ENCODE measurements at places on chromosomes 12 and 14.

DNA sequence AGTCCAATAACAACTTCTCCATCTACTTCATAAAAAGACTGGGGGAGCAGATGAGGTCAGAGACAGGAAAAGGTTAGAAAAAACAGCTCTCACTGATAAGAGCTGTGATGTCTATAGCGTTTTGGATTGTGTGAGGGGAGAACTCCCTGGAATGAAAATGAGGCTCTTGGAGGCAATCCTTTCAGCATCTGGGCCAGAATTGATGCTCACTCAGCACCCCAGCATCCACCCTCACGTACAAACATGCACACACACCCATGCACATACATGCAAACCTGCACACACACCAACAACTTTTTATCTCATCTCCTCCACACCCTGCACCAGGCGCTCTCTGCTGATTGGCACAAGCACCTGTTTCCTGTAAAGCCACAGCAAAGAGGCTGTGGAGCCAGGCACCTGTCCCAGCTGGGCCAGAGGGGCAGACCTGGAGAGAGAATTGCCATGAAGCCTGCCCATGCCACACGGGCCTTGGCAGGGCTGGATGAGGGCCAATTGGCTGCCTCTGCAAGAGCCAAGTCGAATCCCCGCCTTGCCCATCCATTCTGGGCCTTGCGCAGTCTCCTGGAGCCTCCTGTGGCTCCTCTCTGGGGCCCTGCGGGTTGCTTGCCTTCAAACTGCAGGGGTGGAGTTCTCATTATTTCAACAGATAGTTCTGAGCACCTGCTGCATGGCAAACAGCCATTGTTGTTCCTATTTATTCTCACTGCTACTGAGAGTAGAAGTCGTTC is 53.1 kb downstream of the SYNE3 start:
- peak; percentile 22 for DNase-seq

- DNase-seq = no peak
Measured at GRCh38 chr12:57489157-57489641, 1.3 kb downstream of the MARS1 start.

GRCh38 chr14:32980902-32981501 is 42.3 kb downstream of the NPAS3 start:
- no peak for DNase-seq

- no peak for DNase-seq
Measured at GRCh38 chr14:20388159-20388558, 25.1 kb downstream of the TEP1 start.

DNA sequence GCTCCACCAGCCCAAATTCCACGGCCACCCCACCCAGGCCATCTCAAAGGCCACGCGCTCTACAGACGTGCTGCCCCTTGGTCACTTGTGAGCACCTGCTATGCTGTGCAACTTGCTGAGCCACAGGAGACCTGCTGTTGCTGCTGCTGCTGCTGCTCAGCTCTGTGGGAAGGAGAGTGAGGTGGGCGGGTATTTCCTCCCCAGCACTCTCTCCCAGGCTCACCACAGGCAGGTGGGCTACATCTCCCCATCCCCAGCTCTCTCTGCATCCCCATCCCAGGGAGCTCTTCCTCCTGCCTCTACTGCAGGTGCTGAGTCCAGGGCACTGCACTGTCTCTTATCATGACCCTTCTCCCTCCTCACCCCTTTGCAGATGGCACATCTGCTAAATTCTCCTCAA is 306.9 kb downstream of the BCL11B start:
- no peak for DNase-seq

DNA sequence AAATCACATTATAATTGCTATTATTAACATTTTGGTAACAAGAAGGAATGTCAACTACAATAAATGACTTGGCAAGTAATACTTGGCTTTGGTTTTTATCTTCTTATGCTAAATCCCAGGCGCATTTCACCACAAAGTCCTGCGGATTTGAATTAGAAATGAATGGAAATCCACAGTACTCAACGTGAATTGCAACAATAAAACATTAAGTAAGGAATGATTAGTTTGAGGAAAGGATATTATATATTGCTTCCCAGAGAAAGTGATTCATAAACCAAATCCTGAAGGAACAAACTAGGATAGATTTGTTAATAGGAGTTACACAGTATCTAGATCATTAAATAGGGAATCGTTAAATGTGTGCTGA is 1089.7 kb downstream of the TRHDE start:
- DNase-seq = no peak

GRCh38 chr12:120139958-120140357 is 23.4 kb upstream of the RAB35 start:
- no peak for DNase-seq

GRCh38 chr14:35261774-35262173 is 30.4 kb upstream of the PSMA6 start:
- DNase-seq = no peak

GRCh38 chr14:100278702-100279101 is 27.5 kb downstream of the SLC25A29 start:
- DNase-seq = no peak

GRCh38 chr12:70427611-70428010 is 61.5 kb downstream of the KCNMB4 start:
- DNase-seq = no peak

DNA sequence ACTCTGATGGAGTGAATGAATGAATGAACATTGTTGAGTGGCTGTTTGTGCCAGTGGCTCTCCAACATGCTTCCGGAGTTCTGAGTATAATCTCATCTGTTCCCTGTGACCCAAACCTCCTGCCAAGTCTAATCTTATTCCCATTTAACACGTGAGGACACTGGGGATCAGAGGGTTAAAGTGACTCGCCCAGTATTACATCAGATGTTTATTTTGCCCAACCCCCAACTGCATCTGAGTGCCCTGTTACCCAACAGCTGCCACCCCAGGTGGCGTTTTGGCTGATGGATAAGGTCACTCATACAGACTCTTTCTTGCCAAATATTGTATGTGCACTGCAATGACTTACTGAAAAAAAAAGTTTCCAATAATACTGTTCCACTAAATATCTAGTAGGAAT is 210.9 kb downstream of the EXOC5 start:
- no peak for DNase-seq

GRCh38 chr14:22463763-22464173 is 125.3 kb downstream of the DAD1 start:
- no peak for DNase-seq

GRCh38 chr12:90816353-90817089 is 138.5 kb downstream of the CCER1 start:
- DNase-seq = no peak

- no peak for DNase-seq
Measured at GRCh38 chr14:101404426-101405170, 156.7 kb upstream of the DIO3 start.

- DNase-seq = no peak
Measured at GRCh38 chr14:39264558-39264957, 30.8 kb downstream of the MIA2 start.

GRCh38 chr12:43921666-43922337 is 85.9 kb downstream of the TMEM117 start:
- no peak for DNase-seq

DNA sequence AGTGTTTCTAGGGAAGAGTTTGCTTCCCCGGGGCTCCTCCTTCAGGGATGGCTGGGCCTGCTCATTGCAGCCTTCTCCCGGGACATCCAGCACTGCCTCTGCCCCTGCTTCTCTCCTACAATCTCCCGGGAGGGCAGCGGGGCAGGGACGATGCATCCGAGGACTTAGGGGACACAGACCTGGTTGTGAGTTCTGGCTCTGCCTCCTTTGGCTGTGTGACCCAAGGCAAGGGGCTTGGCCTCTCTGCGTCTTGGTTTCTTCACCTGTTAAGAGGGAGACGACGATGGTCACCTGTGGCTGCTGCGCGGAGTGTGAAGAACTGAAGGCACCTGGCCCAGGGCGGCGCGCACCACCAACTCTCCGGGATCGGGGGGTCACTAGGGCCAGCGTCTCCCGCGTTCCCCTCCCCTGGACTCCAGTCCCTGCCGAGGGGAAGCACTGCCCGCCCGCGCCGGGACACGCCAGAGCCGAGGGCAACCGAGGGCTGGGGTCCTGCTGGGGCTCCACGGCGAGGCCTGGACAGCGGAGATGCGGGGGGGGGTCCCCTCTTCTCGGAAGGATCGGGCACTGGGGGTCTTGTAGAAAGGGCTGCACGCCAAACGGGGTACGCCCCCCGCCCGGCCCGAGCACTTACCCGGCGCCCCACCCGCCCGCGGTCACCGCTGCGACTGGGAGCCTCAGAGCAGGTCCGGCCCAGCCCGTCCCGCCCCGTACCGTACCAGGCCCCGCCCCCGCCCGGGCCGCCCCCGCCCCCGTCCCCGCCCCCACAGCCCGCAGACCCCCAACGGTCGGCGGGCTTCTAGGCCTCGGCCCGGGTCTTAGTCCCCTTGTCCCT is at the start of gene HVCN1:
Gene HVCN1 (minus strand): TSS at position 670 of the 835 bp plus-strand sequence. CDS start 5,870 bp downstream, outside the sequence.
- DNase-seq = no peak

DNA sequence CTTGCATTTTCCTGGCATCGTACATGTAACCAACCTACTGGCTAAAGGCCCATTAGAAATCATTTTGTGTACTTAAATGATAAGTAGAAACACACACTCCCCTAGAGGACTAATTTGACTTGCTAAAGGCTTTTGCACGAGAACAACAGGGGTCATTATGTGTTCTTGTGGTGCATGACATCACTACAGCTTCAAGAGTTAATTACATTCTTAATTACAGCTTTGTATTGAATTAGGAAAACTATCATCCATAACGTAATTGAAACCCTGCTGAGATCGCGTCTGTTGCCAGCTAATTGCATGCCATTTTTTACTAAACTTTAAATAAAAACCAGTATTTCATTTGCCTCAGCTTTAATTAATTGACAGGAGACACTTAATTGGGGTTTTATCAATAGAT is 51.4 kb downstream of the TMEM132C start:
- no peak for DNase-seq

GRCh38 chr12:109153821-109154441 is 37.5 kb downstream of the ACACB start:
- DNase-seq = peak; percentile 5

- DNase-seq = no peak
Measured at GRCh38 chr12:131008-131407, 64.4 kb downstream of the IQSEC3 start.

DNA sequence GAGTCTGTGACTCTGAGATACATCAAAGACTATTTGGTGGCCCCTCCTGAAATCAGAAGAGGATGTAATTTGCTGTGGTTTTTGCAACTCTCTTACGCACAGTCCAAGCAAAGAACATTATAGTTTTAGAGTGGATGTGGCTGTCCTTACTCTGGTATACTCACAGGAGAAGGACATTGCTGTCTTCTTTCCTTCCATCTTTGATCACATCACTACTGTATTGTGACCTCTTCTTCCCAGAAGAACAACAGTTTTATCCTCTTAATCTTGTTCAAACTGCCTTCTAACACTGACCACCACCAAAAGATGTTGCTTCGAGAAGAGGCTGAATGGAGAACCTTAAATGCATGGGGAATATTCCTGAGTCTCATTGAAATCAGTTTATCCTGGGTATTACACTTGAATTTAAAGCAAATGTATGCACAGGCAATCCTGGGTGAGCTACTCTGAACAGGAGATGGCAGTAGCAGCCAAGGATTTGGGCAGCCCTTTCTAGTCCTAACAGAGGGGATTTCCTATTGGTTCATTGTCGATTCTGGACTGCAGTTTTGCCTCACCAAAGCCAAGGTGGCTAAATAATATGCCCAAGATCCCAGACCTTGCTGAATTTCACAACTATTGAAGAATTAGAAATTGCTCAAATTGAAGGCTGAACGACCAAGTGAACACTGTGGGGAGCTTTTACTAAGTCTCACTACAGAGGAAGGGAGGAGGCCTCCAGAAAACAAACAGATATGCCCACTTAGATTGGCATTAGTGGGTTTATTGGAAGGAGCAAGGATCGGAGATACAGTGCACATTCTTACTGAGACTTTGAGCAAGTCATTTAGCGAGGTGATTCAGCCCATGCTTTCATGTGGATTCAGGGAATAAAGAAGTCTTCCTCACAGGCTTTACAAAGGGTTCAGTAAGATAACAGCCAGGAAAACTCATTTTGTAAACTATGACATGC is 282.8 kb downstream of the PAWR start:
- DNase-seq = no peak

DNA sequence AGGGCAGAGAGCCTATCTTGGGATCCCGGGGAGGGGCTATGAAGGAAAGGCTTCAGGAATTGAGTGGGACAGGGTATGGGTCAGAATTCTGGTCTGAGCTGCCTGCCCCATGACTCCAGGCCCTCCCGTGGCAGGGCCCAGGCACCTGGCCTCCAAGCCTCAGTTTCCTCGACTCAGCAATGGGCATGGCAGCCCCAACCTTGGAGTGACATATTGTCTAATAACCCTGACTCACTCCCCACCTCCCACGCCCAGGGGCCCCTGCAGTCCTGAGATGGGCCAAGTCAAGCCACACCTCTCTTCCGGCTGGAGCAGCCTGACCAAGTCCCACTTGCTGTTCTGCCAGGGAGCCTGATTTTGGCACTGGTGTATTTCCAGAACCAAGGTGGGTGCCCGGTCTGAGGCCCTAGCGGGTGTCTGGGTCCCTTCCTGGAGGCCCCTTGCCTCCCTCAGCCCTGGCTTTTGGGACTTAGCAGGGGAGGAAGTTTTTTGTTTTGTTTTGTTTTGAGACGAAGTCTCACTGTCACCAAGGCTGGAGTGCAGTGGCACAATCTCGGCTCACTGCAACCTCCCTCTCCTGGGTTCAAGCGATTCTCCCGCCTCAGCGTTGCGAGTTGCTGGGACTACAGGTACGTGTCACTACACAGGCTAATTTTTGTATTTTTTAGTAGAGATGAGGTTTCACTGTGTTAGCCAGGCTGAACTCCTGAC is 40.3 kb upstream of the RCOR1 start:
- DNase-seq = peak; percentile 79

DNA sequence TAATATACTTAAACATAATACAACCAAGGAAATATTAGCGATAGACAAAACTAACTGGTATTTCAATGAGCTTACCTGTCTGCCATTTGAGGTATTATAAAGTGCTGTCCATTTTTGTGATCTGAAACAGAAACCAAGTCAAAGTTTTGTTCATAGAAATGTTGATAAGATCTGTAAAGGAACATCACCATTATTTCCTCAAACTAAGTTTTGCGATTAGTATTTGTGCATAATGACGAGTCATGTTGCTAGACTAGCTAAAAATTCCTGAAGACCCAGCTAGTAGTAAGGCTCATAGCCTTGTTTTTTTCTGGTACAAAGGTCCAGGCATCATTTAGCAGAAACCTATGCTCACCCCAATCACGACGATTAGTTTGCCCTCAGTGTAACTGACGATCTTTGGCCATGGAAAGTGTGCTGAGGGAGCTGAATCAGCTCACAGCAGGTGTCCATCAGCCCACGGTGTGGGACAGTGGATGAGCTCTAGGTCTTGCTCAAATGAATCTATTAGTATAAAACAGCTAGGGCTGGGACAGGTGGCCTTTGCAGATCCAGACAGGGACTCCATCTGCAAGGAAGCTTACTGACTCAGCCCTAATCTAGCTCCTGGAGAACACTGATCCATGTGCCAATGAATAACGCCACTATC is 28.7 kb downstream of the GIT2 start:
- no peak for DNase-seq

- DNase-seq = peak; percentile 38
Measured at GRCh38 chr12:95820096-95820703, 29.6 kb upstream of the NTN4 start.

Data from hematopoietic multipotent progenitor cell treated with erythropoietin and hydrocortisone succinate and interleukin-3 and kit ligand, for 15 days (in vitro differentiated cells).